ENCODE measurements at places on chromosomes 12 and 14.

- no peak for DNase-seq
Measured at GRCh38 chr14:51620056-51620455, 31.7 kb upstream of the FRMD6 start.

GRCh38 chr14:104966981-104967385 lies 11.2 kb downstream of the AHNAK2 start:
- DNase-seq = no peak

- DNase-seq = no peak
Measured at GRCh38 chr14:100695423-100695738, 31.3 kb upstream of the DLK1 start.

GRCh38 chr12:113467502-113468364 lies 3.9 kb downstream of the LHX5 start:
- DNase-seq = no peak

DNA sequence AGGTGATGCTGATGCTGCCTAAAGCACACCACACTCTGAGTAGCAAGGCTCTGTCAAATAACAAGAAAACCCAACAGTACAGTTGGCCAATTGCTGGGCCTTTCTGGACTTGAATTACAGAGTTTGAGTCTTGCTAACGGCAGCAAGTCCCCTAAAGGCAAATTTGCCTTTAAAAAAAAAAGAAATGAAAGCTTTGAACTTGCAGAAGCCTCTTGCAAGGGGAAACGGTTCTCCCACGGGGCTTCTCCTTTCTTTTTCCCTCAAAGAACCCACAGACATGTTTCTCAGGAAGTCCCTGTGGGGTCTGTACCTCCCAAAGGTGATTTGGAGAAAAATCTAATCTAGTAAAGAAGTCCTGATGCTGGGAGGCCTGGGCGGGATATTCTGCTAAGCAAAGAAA lies 191.3 kb upstream of the MYL2 start:
- no peak for DNase-seq

- no peak for DNase-seq
Measured at GRCh38 chr14:105742531-105742848, 216.1 kb downstream of the TMEM121 start.

DNA sequence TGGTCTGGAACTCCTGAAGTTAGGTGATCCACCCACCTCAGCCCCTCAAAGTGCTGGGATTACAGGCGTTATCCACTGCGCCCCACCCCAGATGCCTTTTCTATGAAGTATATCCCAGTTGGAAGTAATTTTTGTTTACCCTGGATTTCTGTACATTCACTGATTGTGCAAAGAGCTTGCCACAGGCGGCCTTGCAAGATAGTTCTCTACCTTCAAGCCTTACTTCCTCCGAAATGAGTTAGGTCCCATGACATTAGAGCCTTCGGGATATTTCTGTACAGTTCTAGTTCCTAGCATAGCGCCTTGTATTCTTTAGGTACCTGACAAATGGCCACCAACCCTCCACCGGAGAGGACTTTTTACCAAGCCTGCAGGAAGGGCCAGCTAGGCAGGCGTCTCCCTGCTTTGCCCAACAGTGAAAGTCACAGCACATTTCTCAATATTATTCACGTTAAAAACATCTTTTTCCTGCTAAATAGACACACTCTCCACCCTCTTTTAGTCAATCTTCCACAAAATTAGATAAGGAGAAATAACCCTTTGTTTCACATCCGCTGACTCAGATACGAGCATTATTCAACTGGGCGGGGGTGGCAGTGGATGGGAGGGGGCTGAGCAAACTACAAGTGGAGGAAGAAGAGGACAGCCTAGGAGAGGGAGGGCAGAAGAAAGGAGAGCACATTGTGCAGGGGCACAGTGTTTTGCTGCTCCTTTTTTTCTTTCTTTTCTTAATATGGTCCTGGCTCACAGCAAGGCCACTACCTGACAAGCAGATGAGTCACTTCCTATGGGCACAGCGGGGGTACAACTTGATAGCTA lies 40.0 kb upstream of the CAPRIN2 start:
- no peak for DNase-seq

GRCh38 chr14:91186515-91187066 lies 57.9 kb downstream of the GPR68 start:
- no peak for DNase-seq

DNA sequence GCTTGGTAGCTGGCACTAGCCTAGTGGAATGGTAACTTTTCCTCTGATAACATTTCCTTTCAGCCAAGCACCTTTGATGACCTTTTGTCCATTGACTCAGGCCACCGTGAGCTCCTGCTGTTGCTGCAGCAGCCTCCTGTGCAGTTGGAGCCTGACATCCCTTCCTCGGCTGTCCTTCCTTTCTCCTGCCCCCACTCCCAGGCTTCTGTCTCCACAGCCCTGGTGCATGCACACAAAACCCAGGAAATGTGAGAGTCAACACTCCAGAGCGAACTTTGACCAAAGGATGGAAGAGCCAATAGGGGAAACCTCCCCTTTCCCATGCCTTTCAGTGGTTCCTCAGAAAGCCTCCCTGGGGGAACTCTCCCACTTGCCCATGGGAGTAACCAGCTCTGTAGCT lies 115.0 kb downstream of the TMEM260 start:
- DNase-seq = no peak

DNA sequence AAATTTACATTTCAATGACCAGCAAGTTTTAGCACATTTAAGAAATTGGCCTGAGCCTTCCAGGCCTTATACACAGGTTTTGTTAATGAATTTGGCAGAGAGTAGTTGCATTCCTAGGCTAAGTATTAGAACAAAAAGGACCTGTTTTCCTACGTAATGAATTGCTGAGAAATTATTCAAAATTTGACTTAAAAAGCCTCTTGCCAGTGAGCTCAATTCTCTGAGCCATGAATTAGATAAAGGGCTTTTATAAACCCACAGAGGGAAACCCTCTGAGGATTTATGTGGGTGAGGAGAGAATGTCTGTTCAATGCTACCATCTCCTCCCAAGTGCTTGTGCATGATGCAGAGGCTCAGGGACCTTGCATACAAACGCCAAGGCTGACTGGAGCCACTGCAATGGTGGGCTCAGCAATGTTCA lies 94.5 kb upstream of the PELI2 start:
- DNase-seq = no peak

DNA sequence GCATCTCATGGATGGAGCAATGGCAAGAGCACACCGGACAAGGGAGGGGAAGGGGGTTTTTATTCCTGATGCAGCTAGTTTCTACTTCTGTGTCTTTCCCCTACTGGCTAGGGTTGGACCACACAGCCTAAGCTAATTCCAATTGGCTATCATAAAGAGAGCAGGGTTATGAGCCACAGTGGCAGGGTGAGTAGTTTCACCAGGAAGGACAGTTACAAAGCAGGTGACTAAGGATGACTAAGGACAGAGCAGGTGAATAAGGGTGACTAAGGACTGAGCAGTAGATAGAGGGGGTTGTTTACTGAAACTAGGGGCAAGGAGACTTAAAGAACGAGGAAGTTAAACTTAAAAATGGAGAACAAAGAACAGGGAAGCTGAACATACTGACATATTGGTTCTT lies 321.4 kb upstream of the SEL1L start:
- no peak for DNase-seq

GRCh38 chr12:54053003-54053750 lies 458 bp upstream of the HOXC4 start:
- no peak for DNase-seq

DNA sequence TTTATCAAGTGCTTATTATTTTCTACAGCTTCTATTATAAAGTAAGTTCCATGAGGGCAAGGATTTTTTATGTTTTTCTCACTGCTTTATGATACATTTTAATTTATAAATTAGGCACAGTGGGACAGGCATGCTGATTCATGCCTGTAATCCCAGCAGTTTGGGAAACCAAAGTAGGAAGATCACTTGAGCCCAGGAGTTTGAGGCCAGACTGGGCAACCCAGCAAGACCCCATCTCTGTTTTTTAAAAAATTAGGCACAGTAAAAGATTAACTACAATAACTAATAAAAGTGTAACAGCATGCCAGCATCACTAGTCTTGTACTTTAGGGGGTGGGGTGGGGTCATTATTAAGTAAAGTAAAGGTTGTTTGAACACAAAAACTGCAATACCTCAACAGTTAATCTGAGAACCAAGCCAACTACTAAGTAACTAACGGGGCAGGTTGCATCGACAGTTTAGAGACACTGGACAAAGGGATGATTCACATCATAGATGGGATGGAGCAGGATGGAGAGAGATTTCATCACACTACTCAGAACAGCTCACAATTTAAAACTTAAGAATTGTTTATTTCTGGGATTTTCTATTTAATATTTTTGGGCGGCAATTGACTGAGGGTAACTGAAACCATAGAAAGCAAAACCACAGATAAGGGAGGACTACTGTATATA lies 119.5 kb downstream of the PLEKHA5 start:
- no peak for DNase-seq

GRCh38 chr12:96155781-96156180 lies 38.4 kb upstream of the ELK3 start:
- no peak for DNase-seq

- no peak for DNase-seq
Measured at GRCh38 chr12:124795081-124795948, 68.3 kb downstream of the SCARB1 start.

DNA sequence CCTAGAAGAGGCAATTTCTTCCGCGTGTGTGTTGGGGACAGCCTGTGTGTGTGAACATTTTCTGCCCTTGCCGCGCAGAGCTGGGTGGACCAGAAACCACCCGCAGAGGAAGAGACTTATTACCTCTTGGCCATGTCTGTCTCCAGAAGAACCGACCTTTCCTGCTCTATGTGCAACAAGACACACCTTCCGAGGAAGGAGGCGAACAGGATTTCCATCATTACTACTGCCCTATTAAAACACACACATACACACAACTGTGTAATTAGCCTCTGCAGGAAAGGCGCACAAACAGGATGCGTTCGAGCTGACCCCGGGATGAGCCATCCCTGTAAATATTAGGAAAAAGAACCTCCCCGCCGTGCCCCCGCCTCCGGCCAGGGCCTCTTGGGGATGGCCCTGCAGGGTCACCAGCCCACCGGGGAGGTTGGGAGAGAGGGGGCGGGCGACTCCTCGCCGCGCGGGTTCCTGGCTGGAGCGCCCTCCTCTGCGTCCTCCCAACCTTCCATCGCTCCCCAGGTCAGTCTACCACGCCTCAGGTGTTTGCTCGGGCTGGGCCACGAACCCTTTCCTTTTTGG lies 484 bp upstream of the PRKCH start:
- DNase-seq = no peak

GRCh38 chr14:53002576-53002975 lies 51.7 kb upstream of the FERMT2 start:
- no peak for DNase-seq

DNA sequence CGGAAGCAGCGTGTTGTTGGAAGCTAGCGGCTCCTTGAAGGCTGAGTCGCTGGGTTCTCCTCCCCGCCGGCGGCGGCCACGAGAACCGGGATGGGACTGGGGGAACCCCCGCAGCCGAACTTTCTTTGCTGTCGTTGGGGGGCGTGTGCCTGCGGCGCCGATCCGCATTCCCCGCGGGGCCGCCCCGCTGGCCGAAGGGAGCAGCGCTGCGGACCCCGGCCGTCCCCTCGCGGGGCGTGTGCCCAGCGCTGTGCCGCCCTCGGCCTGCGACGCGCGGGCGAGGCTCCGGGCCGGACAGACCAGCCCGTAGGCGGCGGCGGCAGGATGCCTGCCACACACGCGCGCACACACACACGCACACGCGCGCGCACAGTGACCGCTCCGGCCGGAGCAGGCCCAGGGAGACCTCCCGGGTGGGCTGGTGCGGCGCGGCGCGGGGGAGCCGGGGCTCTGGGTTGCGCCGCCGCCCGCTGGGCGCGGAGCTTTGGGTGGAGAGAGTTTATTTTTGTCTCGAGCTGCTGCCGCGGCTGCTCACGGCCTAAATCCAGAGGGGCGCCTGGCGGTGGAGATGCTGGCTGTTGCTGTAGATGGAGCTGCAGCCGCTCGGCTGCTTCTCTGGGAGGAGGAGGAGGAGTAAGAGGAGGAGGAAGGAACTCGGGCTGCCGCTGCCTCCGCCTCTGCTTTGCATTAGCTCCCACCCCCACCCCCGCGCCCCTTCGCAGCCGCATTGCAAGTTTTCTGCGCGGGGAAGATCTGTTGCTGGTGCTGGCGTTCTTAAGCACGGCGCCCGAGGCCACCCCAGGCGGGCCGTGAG lies at the start of gene SAMD4A:
TSS of gene SAMD4A (plus strand) at position 719 of the 814 bp plus-strand sequence. CDS start 789 bp downstream, outside the sequence.
- DNase-seq = no peak

GRCh38 chr14:75258079-75258802 lies 20.4 kb upstream of the FOS start:
- DNase-seq = peak; percentile 81

- DNase-seq = no peak
Measured at GRCh38 chr12:130878193-130879185, 6.6 kb downstream of the RAN start.

DNA sequence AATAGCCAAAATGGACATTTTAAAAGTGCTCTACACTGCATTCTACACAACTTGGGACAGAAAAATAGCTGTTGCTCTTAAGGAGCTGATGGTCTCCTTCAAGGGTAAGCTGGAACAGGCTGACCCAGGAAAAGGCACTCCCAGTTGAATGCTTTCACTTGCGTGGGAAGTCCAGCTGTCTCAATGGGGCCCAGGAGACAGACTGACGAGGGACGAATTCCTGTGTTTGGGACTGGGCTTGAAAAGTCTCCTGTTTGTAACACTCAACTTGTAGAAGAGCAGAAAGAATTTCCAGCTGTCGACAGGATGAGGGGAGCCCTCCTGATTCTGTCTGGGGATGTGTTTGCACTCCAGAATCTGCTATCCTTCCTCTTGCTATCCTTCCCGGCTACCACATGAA lies 180.8 kb downstream of the ZFP36L1 start:
- no peak for DNase-seq
